Lung (tissue), 17 donors: ENCODE measurements at places on chromosomes 16 and 17. TPM values are rescaled to one million over a fixed set of nuclear protein-coding genes. Genes with fewer than 3 reads are reported as not detected.

CD300LB gene
- 1.2 TPM for total RNA-seq

CEP20 gene
- 38.5 TPM for total RNA-seq

TSPOAP1 gene
- 23.5 TPM for total RNA-seq

IRX6 gene
- total RNA-seq, result 0.37 TPM

NPIPB6 gene
- total RNA-seq, result 2.0 TPM

HLF gene
- total RNA-seq, result 21.3 TPM

VMO1 gene
- 14.0 TPM for total RNA-seq

KRT33A gene
- not detected for total RNA-seq

NOS2 gene
- total RNA-seq, result 2.2 TPM

STH gene
- not detected for total RNA-seq
